GM23338 (cell line): ENCODE measurements at places on chromosomes 5 and 9. TPM values are rescaled to one million over a fixed set of nuclear protein-coding genes. Genes with fewer than 3 reads are reported as not detected.

GRCh38 chr5:13498279-13498678 is 446.2 kb downstream of the DNAH5 start:
- no peak overlapping the region for H3K4me3 ChIP-seq
- no peaks in the 10 kb centered on the region for H3K4me1 ChIP-seq

- DNase-seq: no peak
- H3K4me1 ChIP-seq: peaks cover 17% of the 10 kb centered on the region
- H3K27me3 ChIP-seq: no peaks in the 10 kb centered on the region
Measured at GRCh38 chr5:31884896-31885295, 246.0 kb downstream of the PDZD2 start.

- no peak overlapping the region for H3K27ac ChIP-seq
- H3K27me3 ChIP-seq: no peaks in the 10 kb centered on the region
- no peak overlapping the region for H3K4me3 ChIP-seq
- no peaks in the 10 kb centered on the region for H3K4me1 ChIP-seq
- H3K36me3 ChIP-seq: no peaks in the 10 kb centered on the region; the same call in 1 of the 2 replicates
Measured at GRCh38 chr9:93082841-93083411, 13.1 kb upstream of the CARD19 start.

DNA sequence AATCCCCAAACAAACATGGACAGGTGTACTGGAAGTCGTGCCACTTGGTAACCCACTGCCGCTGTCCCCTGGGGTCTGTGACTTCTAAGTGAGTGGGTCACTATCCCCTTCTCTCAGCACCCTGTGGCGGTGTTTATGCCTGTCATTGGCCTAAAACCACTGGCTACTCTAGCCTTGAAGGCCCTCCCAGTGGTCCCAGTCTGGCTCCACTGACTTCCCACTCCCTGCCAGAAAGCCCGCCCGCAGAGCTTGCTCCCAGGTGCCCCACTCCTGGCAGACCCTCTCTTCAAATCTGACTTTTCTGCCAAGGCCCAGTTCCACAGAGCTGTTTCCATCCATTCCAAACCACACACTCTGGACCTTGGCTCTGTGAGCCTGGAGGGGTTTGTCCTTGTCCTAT is 274.5 kb downstream of the HSPA4 start:
- DNase-seq: no peak
- H3K4me1 ChIP-seq: peaks cover 39% of the 10 kb centered on the region
- H3K36me3 ChIP-seq: no peaks in the 10 kb centered on the region
- H3K27me3 ChIP-seq: no peaks in the 10 kb centered on the region
- H3K4me3 ChIP-seq: no peak overlapping the region

Gene FOXD4L3
- not detected in 2 replicates for total RNA-seq
